ENCODE measurements at places on chromosomes 11 and 22. TPM values are rescaled to one million over a fixed set of nuclear protein-coding genes. Genes with fewer than 3 reads are reported as not detected.

The OR2AT4 gene
- not detected for total RNA-seq

The FAM76B gene
- total RNA-seq = 28.5 TPM

The C11orf42 gene
- not detected for total RNA-seq

The NAALADL1 gene
- total RNA-seq = 1.5 TPM

The MYRF gene
- total RNA-seq = 1.2 TPM
